Activated T-cell treated with anti-CD3 and anti-CD28 coated beads, Interleukin-2, amount 50 U/mL, for 72 hours (primary cell): ENCODE measurements at places on chromosomes 3 and 15.
A peak's percentile ranks its signal among the peaks of the same experiment; 100 is the strongest.

- no peak for DNase-seq
- H3K27ac ChIP-seq: no peak overlapping the region
- no peaks in the 10 kb centered on the region for H3K36me3 ChIP-seq
- H3K4me3 ChIP-seq: no peak overlapping the region
- H3K27me3 ChIP-seq: no peaks in the 10 kb centered on the region
Observed at GRCh38 chr3:143469159-143469558, 349.6 kb downstream of the CHST2 start.

- H3K4me1 ChIP-seq: peaks cover 57% of the 10 kb centered on the region
- no peaks in the 10 kb centered on the region for H3K27me3 ChIP-seq
- H3K4me3 ChIP-seq: peak overlapping the region; percentile 75
- H3K27ac ChIP-seq: peak overlapping the region; percentile 86
- peaks cover 17% of the 10 kb centered on the region for H3K36me3 ChIP-seq
Observed at GRCh38 chr3:150409512-150410310, 1.6 kb downstream of the TSC22D2 start.

DNA sequence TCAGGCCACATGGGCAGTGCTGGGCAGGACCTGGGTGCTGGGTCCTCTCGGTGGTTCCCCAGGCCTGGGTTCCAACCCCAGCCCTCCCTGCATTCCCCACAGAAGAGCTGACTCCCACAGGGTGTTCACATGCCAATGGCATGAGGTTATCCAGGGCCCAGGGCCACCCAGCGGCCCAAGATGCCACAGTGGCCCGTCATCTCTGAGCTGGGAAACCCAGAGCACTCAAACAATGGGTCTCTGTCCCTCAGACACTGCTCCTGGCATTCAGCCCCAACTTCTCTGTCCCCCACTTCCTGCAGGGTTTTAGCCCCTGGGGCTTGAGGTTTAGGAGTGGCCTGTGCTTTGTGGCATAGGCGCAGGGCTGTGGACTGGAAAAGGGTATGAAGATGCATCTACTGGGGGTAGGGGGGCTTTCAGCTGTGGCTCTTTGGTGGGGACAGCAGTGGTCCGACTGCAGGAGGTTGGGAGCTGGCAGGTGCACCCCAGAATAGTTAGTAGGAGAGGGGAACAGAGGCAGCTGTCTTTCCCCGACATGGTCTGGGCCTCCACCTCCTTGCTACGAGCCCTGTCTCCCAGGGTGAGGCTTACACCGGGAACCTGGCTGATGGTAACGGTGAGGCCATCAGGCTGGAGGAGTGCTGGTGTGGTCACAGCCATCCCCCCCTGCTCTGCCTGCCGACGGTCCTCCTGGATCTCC, 1.7 kb downstream of the CCDC9B start:
- no peaks in the 10 kb centered on the region for H3K27me3 ChIP-seq
- peaks cover 7% of the 10 kb centered on the region for H3K4me1 ChIP-seq
- DNase-seq: no peak
- H3K27ac ChIP-seq: no peak overlapping the region
- H3K36me3 ChIP-seq: no peaks in the 10 kb centered on the region

- no peaks in the 10 kb centered on the region for H3K27me3 ChIP-seq
- DNase-seq: no peak
- no peaks in the 10 kb centered on the region for H3K36me3 ChIP-seq
- H3K4me1 ChIP-seq: no peaks in the 10 kb centered on the region
- no peak overlapping the region for H3K27ac ChIP-seq
- no peak overlapping the region for H3K4me3 ChIP-seq
Observed at GRCh38 chr3:135623558-135623957, 342.0 kb upstream of the PPP2R3A start.

DNA sequence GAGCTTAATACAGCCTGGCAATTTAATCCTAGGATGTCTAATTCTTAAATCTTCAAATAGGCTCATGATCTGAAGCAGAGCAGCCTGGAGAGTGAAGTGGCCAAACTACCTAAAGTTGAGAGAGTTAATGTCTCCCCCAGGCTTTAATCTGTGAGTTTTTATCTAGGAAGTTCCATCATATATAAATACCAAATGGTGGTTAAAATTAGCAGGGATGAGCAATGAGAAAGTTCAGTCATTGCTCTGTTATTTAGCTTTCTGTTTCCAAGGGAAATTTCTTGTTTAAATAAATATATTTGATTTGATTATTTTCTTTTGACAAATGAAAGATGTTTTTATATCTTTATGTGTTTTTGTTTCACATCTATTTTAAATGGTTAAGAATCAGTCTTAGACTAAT, 274.4 kb upstream of the UMPS start:
- H3K27ac ChIP-seq: no peak overlapping the region
- no peak for DNase-seq
- no peak overlapping the region for H3K4me3 ChIP-seq
- H3K36me3 ChIP-seq: no peaks in the 10 kb centered on the region

DNA sequence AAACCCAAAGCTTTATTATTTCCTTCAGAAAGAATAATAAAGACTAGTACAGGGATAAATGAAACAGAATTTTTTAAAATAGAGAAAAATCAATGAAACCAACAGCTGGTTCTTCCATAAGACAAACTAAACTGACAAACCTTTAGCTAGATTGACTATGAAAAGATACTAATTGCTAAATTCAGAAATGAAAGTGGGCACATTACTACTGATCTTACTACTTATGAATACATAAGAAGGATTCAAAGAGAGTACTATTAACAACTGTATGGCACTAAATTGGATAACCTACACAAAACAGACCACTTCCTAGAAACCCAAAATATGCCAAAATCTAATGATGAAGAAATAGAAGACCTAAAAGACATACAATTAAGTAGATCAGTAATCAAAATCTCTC, 278.2 kb downstream of the ISL2 start:
- no peak overlapping the region for H3K27ac ChIP-seq
- no peaks in the 10 kb centered on the region for H3K27me3 ChIP-seq
- H3K36me3 ChIP-seq: peaks cover 18% of the 10 kb centered on the region
- peaks cover 13% of the 10 kb centered on the region for H3K4me1 ChIP-seq

GRCh38 chr15:101138913-101139880, 112.7 kb downstream of the CHSY1 start:
- no peaks in the 10 kb centered on the region for H3K27me3 ChIP-seq
- H3K4me3 ChIP-seq: no peak overlapping the region
- DNase-seq: no peak
- no peaks in the 10 kb centered on the region for H3K36me3 ChIP-seq
- peaks cover 32% of the 10 kb centered on the region for H3K4me1 ChIP-seq

DNA sequence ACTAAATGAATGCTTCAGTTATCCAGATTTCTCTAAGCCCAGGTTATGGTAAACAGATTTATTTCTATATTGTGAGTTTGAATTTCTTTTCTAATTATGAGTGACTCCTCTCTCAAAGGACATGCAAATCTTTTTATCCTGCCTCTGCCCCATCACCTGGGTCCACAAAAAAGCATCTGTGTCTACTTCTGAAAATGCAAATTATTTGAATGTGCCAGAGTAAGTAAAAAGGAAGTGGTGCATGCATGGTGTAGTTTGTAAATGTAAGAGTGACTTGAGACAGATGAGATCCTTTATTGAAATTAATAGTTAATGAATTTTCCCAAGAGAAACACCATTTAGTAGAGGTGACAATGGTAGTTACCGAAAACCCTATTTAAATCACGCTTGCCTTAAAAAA, 26.9 kb downstream of the MCTP2 start:
- peaks cover 26% of the 10 kb centered on the region for H3K4me1 ChIP-seq
- H3K27me3 ChIP-seq: no peaks in the 10 kb centered on the region
- H3K27ac ChIP-seq: no peak overlapping the region
- H3K4me3 ChIP-seq: no peak overlapping the region
- DNase-seq: no peak

- H3K27me3 ChIP-seq: peaks cover 15% of the 10 kb centered on the region
- no peak overlapping the region for H3K4me3 ChIP-seq
- H3K27ac ChIP-seq: no peak overlapping the region
- peaks cover 7% of the 10 kb centered on the region for H3K4me1 ChIP-seq
- DNase-seq: no peak
- no peaks in the 10 kb centered on the region for H3K36me3 ChIP-seq
Observed at GRCh38 chr15:51223771-51224229, 114.6 kb downstream of the CYP19A1 start.

DNA sequence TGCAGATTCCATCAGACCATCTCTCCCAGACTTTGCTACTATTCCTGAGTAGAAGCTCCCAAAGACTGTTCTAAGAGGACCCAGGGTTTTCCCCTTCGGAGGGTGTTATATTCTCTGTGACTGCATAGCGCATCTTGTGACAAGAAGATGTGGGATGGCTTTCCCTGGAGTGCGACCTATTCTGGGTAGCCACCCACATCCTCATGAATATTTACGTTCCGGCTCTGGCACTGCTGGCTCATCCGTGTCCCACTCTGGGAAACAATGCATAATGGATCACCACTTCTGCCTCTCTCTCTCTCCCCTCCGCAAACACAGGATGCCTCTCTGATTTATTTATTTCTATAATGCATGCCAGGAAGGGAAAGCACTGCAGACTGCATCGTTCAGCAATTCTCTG, 166.1 kb downstream of the PYDC2 start:
- H3K36me3 ChIP-seq: no peaks in the 10 kb centered on the region
- no peak overlapping the region for H3K27ac ChIP-seq
- no peaks in the 10 kb centered on the region for H3K27me3 ChIP-seq
- DNase-seq: no peak
- no peaks in the 10 kb centered on the region for H3K4me1 ChIP-seq

DNA sequence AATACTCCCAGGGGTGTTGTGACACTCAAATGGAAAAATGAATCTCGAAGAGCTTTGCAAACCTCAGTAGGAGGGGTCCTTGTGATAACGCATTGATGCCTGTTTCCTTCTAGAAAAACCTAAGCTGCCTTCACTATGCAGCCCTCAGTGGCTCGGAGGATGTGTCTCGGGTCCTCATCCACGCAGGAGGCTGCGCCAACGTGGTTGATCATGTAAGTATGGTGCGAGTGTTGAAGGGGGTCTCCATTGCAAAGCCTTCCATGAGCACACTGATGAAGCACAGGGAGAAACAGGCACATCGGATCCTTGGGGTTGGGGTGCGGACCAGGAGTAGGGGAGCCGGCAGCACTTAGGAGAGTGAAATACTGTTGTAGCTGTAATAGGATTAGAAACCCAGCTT, 22.3 kb downstream of the ANKDD1A start:
- no peaks in the 10 kb centered on the region for H3K27me3 ChIP-seq
- H3K4me1 ChIP-seq: no peaks in the 10 kb centered on the region
- no peak overlapping the region for H3K27ac ChIP-seq
- DNase-seq: no peak
- no peaks in the 10 kb centered on the region for H3K36me3 ChIP-seq

DNA sequence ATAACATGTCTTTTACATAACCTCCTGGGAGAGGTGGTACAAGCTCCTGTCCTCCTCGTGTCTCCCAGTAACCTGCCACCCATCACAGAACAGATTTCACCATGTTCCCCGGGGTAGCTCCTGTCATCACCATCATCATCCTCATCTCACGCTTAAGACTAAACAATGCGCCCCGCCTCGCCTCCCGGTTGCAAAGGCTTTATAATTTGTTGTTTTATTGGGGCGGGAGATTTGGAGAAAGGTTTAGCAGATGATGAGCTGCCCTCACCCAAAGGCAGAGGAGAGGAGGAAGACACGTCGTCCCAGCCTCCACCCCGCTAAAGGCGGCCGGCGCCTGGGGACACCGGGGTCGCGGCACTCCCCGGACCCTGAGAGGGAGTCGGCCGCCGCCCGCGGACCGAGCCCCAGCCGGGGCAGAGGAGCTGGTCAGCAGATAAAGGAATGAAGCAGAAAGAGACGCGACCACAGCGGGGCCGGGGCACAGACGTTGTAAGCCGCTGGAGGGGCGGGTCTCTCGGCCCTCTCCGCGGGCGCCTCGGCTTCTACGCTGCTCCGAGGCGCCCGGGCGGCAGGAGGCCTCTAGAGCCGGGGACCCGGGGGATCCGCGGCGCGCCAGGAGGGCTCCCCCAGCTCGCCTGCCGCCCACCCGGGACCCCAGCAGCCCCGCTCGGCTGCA, 589 bp downstream of the HERC1 start:
- peak; percentile 58 for DNase-seq
- peaks cover 6% of the 10 kb centered on the region for H3K27me3 ChIP-seq
- peak overlapping the region; percentile 81 for H3K27ac ChIP-seq
- H3K36me3 ChIP-seq: peaks cover 3% of the 10 kb centered on the region
- peaks cover 66% of the 10 kb centered on the region for H3K4me1 ChIP-seq

DNA sequence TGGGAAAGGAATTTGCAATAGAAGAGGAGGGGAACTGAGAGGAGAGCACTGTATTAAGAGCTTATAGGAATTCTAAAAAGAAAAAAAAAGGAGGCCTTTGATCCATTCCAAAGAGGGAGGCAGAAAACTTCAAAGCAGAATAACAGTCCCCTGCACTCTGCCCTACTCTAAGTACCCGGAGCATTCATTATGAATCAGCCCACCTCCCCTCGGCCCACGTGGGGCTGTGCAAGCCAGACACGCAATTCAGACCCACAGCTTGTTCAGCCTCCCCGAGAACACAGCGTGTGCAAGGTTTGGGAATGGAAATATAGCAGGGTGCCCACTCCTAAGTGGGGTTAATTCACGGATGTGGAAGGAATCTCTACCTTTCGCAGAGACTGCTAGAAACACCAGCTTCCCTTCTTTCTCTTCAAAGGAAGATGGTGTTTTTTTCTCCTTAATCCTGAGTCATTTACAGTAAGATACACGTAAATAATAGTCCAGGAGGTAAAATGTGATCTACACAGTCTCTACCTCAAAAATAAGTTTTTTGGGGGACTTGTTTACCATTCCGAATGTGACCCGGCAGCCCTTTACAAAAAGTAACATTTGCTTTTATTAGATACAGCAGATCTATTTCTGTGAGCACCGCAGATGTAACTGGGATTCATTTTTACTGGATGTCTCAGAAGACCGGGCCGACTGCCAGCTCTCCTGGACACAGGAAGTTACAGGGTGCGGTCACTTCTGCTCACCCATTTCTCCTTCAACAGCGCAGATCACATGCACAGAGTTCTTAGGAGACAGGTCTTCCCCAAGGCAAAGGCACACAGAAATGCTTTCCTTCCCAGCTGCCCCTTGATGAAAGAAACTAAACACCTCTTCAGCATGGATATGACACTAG, 768.5 kb upstream of the CFAP20DC start:
- no peaks in the 10 kb centered on the region for H3K27me3 ChIP-seq
- no peak for DNase-seq
- peaks cover 8% of the 10 kb centered on the region for H3K4me1 ChIP-seq
- no peak overlapping the region for H3K4me3 ChIP-seq
- H3K36me3 ChIP-seq: no peaks in the 10 kb centered on the region

DNA sequence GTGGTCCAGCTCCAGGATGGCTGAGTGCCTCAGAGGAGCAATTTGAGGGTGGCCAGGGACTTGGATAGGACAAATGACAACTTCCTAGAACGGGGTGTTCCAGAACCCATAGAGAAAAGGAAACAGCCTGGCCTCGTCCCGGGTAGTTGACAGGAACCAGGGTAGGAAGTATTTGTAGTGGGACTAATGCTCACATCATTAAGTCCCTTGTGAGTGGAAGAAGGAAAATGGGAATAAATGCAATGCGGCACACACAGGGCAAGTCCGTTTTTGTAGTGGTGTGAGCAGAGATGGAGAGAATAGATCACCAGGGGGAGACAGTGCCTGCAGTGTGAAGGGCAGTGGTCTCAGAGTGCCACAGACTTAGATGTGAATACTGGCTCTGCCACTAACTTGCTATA, 19.6 kb downstream of the TIMP4 start:
- H3K27me3 ChIP-seq: peaks cover 15% of the 10 kb centered on the region
- H3K4me1 ChIP-seq: no peaks in the 10 kb centered on the region
- no peak overlapping the region for H3K4me3 ChIP-seq
- no peak overlapping the region for H3K27ac ChIP-seq
- H3K36me3 ChIP-seq: no peaks in the 10 kb centered on the region
